ENCODE measurements at places on chromosomes 4 and X.

DNA sequence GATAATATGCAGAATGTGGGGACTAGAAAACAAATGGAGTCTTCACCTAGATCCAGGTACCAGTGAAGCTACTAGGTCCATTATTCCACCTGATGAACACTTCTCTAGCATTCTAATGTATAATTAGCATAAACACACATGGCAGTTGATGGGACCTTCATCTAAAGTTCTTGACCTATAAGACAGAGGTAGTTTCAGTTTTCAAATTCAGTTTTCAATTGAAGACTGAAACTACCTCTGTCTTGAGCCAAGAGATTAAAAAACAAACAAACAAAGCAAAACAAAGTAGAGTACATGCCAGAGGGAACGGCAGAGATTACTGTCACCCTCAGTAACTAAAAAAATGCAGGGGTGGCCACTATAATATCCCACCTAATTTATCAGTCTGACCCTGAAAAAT lies 199.9 kb upstream of the NEIL3 start:
- no peak for DNase-seq

DNA sequence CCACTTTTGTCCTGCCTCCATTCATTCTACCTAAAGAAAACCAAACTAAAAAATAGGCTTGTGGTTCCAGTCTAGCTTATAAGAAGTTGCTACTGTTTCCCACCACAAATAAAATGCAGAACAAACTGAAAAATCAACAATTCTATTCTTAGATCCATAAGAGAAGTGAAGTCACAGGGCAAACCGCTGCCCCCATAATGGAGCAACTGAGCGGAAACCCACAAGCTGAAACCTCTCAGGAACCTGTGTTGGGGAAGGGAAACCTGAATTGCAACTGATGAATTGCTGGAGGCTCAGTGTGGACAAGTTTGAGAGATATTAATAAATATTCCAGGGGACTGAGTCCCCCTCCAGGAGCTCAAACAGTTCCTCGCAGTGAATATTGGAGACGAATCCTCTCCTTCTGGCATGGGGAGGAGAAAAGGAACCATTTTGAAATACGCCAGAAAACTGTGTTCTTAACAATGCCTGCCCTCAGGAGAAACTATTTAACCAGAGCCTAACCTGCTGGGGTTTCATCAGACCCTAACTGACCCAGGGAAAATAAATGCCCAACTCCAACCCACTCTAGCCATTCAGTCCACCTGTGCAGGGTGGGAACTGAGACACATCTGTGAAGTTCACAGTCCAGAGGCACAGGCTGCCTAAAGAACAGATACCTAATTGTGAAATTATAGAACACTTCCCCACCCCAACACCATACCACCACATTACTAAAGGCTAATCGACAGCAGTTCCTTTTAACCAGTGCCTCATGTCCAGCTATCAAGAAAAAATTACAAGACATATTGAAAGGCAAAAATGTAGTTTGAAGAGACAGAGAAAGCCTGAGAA lies 22.8 kb upstream of the SH3RF1 start:
- no peak for DNase-seq

- no peak for DNase-seq
These were observed 1.0 kb upstream of the RNF150 start for GRCh38 chr4:141133999-141134995.

GRCh38 chr4:156746111-156746510 lies 225.5 kb downstream of the PDGFC start:
- DNase-seq: no peak

GRCh38 chrX:97602465-97603258 lies 719.0 kb downstream of the RPA4 start:
- no peak for DNase-seq

- peak; percentile 69 for DNase-seq
These were observed at the start of gene GPC4 for GRCh38 chrX:133415276-133416105. TSS of gene GPC4 (minus strand) at chrX:133415489. CDS start at chrX:133414965, 524 bp downstream.

DNA sequence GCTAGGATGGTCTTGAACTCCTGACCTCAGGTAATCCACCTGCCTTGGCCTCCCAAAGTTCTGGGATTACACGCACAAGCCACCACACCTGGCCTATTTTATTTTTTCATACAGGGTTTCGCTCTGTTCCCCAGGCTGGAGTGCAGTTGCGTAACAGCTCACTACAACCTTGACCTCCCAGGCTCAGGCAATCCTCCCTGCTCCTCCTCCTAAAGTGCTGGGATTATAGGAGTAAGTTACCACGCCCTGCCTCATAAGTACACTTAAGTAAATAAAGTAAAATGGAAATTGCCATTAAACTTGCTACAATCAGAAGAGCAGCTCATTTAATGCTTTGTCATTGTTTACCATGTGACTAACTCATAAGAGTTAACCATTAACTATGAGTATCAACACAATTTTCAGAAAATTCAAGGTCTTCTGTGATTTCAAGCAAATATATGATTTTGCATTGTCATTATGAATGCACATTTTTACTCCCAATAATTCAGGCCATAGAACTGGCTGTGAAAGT lies 12.3 kb downstream of the UGDH start:
- DNase-seq: no peak

DNA sequence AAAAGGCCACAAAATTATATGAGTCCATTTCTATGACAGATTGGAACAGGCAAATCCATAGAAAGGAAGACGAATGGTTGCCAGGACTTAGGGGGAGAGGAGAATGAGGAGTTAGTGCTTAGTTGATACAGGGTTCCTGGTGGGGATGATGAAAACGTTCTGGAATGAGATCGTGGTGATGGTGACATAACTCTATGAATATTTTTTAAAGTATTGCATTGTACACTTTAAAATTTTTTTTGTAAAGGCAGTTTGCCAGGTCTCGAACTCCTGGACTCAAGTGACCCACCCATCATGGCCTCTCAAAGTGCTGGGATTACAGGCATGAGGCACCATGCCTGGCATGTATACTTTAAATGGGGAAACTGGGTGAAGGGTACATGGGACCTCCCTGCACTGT lies 9.9 kb upstream of the CCNQ start:
- no peak for DNase-seq

GRCh38 chrX:44071847-44072551 lies 98.8 kb upstream of the NDP start:
- DNase-seq: peak; percentile 44

DNA sequence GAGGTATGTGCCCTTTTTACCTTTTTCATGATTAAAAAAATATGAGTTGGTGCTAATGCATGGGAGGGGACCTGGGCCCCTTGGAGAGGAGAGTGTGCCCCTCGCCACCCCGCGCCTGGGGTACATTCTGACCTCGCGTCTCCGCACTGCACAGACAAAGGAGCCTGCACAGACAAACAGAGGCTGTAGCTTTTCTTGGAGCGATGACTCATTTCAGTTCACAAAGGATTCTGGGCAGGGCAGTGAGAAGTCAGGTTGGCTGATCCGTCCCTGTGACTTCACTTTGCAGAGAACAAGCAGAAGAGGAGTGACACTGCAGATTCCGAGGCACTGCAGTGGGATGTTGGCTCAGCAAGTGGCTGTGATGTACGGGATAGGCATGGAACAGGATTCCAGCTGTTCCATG lies 82.9 kb downstream of the STOX2 start:
- DNase-seq: peak; percentile 86

GRCh38 chrX:19902110-19902509 lies 14.7 kb upstream of the SH3KBP1 start:
- DNase-seq: no peak

DNA sequence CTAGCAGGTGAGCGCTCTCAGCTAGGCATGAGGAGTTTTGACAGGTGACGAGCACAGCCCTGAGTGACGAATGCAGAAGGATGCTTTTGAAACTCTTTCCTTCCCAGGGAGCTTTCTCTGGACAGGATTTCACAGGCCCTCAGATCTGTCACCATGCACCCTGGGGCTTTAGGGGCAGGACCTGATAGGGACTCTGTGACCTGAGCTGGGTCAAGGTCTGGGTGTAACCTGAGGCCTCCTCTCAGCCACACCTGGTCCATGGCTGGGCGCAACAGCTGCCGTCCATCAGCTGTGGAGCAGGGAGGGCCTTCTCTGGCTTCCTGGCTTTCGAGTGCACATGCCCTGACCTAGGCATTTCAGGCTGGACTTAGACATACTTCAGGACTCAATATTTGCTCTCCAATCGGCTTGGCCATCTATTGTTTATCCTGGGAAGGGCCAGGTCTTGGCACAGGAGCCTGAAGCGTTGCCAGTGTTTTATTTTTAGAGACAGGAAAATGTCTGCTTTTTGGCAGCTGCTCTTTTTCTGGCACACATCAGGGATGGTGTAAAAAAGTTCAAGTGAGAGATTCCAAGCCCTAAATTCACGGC lies 56.4 kb downstream of the C4orf51 start:
- no peak for DNase-seq

DNA sequence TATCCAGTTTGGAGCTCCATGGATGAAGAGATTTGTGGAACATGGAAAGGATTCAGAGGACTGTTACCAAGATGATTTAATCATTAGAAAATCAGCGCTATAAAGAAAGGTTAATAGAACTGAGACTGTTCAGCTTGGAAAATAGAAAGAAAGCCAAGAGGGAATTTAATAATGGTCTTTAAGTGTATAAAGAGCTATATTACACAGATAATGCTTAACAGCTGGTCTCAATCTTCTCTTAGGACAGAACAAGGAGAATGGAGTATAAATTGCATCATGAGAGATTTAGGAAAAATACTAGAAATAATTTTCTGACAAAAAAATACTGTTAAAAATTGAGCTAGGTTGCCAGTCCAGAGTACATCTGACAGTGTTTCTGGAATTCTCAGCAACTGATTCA lies 91.3 kb upstream of the MAGEC2 start:
- no peak for DNase-seq

DNA sequence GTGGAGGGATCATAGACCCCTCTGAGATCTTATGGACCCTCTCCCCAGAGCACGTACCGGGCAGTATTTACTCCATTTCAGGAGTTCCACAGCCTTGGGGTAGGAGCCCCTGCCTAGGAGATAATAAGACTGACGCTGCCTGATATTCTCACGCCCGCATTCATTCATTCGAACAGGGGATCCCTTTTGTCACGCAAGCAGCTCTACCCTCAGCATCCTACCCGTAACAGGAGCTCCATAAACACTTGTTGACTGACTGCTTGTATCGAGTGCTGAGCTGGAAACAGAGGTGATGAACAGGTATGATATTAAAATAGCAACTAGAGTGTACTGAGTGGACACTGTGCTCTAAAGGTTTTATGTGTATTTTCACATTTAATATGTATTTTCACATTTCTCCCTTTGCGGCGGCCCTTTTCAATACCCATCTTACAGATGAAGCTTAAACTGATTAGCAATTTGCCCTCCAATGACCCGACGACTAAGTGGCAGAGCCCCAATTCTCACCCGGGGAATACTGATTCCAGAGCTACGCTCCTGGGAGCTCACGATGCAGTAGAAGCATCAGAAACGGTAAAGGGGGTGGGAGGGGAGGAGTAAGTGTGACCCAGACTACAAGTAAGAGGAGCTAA lies 888 bp downstream of the RAB28 start:
- peak; percentile 16 for DNase-seq

- no peak for DNase-seq
These were observed 12.5 kb upstream of the RAB28 start for GRCh38 chr4:13496605-13497004.

GRCh38 chr4:72326692-72327632 lies 242.1 kb downstream of the ADAMTS3 start:
- no peak for DNase-seq

GRCh38 chr4:107600983-107601382 lies 119.1 kb downstream of the PAPSS1 start:
- DNase-seq: no peak

DNA sequence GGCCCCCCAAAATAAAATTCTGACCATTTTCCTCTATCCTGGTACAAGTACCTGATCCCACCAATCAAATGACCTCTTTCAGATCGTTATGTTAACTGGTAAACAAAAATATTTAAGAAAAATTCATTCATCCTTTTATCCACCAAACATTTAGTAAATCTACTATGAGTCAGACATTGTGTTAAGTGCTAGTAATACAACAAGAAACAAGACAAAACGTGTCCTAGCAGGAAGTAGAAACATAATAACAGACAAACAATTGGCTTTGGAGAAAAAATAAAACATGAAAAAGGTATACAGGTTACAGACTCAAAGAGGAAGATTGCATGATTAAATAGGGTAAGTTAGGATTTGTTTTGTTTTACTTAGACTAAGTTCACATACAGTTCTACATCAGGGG lies 43.7 kb downstream of the ANTXR2 start:
- no peak for DNase-seq

DNA sequence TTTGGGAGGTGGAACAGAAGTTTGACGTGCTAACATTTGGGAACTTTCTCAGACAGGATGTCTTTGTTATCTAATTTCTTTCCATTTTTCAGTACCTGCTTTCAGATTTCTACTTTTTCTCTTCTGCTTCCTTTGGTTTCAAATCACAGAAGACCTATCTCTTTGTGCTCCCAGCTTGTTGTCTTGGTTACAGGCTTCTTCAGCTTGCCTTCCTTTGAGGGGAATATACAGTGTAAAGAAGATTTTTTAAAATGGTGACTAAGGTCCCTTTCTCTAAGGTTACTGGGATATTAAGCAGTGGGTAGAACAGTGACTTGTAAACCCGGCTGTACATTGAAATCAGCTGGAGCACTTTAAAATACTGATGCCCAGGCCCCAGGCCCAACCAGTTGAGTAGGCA lies 48.0 kb downstream of the TMEM164 start:
- DNase-seq: no peak

DNA sequence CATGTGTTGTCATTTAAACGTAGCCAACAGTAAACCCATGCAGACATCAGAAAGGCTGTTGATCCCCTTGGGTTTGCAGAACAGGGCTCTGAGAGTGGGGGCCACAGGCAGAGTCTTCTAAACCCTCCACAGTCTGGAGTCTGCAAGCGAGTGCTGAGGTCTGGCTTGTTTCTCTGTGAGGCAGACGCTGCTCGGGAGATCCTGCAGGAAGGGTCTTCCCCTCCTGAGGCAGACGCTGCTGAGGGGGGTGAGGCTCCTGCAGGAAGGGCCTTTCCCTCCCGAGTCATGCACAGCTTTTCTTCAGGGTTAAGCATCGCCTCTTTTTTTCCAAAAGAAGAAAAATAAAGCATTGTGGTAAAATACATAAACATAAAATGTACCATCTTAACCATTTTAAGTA lies 17.1 kb upstream of the PDE6B start:
- no peak for DNase-seq

GRCh38 chr4:152039023-152039481 lies 278.2 kb upstream of the GATB start:
- no peak for DNase-seq

DNA sequence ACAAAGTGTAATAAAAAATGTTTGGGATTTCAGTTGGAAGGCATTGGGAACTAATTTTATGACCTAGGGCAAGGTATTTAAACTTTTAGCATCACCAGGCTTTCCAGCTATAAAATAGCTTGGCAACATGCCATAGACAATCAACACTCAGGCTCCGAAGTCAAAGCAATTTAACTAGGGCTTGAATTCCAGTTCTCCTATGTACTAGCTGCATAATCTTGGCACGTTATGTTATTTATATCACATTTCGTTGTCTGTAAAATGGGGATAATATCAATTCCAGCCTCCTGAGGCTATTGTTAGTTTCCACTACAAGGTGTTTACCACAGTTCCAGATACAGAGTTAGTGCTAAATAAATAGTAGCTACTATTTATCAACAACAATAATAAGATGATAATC lies 78.8 kb downstream of the DMD start:
- no peak for DNase-seq

GRCh38 chr4:166091912-166092510 lies 219.0 kb downstream of the TLL1 start:
- peak; percentile 6 for DNase-seq

Measured in Daoy (cell line).